NCI-H1105 (cell line): ENCODE measurements at places on chromosomes 12 and 14.

GRCh38 chr12:73514672-73515071, 1023.0 kb upstream of the ATXN7L3B start:
- DNase-seq = no peak

DNA sequence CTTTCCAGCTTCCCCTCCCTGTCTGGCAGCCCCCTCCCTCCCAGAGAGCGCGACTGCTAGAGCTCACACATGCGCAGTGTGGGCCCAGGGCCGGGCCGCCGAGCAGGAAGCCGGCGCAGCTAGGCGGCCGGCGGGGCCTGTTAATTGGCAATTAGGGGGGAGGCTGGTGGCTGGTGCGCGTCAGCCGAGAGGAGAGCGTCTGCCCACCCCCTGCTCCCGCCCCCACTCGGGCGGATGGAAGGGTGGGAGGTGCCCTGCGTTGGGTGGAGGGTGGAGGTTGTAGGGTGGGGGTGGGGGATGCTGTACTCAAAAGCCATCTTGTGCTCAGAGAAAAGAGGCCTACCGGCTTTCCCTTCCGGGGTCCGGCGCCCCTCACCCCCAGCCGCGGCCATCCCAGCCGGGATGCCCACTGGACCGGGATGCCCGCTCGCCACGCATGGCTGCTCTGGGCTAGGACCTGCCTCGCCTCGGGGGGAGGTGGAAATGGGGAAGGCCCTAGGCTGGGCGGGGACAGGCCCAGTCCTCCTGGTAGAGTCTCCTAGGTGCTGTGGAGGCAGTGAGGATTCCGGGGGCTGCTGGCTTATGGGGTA, 9.2 kb downstream of the HOXC8 start:
- DNase-seq = peak; percentile 88

DNA sequence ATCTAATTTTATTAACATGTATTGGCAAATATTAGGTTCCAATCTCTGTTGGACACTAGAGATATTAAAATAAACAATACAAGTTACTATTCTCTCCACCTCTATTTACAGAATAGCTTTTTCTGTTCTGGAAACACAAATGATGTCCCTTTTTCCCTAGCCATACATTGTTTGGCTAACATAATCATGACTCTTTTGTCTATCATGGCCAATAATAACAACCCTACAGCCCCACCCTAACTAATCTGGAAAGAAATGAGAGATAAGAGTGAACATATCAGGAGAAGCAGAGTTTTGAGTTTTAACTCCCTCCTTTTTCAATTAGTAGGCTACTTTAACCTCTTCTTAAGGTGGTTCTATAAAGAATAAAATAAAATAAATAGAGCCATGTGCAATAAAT, 40.2 kb downstream of the RASSF9 start:
- no peak for DNase-seq

DNA sequence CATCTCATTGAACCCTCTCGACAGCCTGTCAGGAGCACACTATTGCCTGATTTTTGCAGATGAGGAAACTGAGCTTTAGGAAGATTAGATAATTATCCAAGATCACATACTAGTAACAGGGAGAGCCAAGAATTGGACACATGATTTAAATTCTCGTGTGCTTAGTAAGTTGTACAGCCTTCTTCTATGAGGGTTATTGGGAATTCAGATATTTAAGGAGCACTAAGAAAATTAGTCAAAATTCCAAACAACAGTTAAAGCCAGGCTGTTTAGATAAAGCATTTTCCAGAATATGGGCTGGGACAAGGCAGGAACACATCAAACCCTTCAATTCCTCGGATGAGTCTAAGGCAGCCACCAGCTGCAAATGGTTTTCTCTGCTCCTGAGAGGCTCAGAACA, 148.8 kb downstream of the TMEM30B start:
- DNase-seq = no peak
